ENCODE measurements at places on chromosomes 12 and 14.

DNA sequence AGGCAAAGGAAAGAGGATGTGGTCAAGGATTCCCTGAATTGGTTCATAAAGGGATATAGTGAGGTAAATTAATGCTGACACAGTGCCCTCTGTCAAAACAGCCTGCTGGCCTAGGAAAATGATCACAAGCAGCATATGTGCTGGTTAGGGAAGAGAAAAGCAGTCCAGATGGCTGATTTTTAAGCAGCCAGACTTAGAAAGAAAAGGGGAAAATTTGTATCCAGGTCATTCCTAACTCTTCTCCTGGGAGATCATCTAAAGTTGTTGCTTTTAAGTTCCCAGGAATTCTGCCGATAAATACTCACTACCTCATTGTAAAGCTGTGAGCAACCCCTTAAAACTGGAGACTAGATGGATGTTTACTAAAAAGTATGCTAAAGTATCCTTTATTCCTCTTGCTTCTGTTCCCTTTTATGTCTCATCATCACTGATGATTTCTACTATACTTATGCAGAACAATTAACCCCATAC, 46.4 kb upstream of the CNOT2 start:
- DNase-seq, result no peak

- no peak for DNase-seq
Observed at GRCh38 chr12:29337325-29337724, 43.6 kb downstream of the ERGIC2 start.

GRCh38 chr12:53577941-53578352, 48.2 kb downstream of the ATF7 start:
- no peak for DNase-seq

GRCh38 chr12:121795034-121795968, 1.8 kb upstream of the RHOF start:
- no peak for DNase-seq

DNA sequence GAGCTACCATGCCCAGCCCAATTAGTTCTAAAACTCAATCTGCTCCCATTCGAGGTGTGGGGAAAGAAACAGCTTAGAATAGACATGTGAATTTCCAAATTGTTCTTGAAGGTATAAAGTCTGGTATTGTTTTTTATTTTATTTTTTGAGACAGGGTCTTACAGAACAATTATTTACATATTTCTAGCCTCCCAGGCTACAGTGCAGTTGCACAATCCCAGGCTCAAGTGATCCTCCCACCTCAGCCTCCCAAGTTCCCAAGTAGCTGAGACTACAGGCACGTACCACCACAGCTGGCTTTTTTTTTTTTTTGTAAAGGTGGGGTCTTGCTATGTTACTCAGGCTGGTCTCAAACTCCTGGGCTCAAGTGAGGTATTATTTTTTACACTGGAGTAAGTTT, 6.3 kb downstream of the SLC11A2 start:
- no peak for DNase-seq

DNA sequence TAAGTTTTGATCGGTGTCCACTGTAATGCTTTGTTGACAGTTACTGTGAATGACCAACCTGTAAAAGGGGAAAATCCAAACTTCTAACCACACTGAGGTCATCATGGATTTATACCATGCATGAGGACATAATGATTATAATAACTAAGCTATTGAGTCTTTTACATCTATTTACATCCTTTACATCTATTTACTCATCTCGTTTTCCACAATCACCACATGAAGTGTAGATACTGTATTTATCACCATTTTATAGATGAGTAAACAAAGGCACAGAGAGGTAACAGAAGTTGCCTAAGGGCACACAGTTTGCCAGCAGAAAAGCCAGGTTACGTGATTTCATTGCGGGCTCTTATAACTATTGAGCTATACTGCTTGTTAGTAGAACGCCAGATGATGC, 27.9 kb upstream of the EID3 start:
- no peak for DNase-seq

- no peak for DNase-seq
Observed at GRCh38 chr12:59070322-59070933, 150.1 kb upstream of the LRIG3 start.

All from iPS DF 6.9 (cell line).